ENCODE measurements at places on chromosomes 3 and 15. TPM values are rescaled to one million over a fixed set of nuclear protein-coding genes. Genes with fewer than 3 reads are reported as not detected.
A peak's percentile ranks its signal among the peaks of the same experiment; 100 is the strongest.

- H3K27me3 ChIP-seq: no peaks in the 10 kb centered on the region
- H3K4me3 ChIP-seq: peak overlapping the region; percentile 5
- H3K27ac ChIP-seq: peak overlapping the region; percentile 87
- peaks cover 100% of the 10 kb centered on the region for H3K4me1 ChIP-seq
- DNase-seq: no peak
These were observed 18.6 kb downstream of the PDIA5 start for GRCh38 chr3:123085293-123085931.

Gene RAB5A
- total RNA-seq: 70.6 TPM

- no peaks in the 10 kb centered on the region for H3K36me3 ChIP-seq
- H3K4me3 ChIP-seq: no peak overlapping the region
- H3K27me3 ChIP-seq: no peaks in the 10 kb centered on the region
- no peak for DNase-seq
These were observed 45.4 kb upstream of the UBE2E1 start for GRCh38 chr3:23760325-23760724.

DNA sequence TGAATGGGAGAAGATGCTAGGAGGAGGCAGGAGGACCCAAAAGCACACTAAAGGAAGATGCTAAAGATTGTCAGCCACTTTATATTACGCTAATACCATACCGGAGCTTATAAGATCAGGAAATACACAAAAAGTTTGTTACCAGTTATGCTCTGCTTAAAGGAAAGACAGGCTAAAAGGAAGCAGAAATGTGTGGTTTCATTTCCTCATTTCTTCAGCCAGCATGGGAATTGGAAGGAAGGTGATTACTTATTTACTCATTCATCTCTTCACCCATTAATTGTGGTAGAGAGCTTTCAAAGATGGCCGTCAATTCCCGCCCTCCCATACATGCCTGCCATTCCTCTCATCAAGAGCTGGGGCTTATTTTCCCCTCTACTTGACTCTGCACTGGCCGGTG is 26.7 kb upstream of the TMEM158 start:
- no peaks in the 10 kb centered on the region for H3K27me3 ChIP-seq
- no peak overlapping the region for H3K27ac ChIP-seq
- H3K4me1 ChIP-seq: no peaks in the 10 kb centered on the region
- DNase-seq: no peak
- no peak overlapping the region for H3K4me3 ChIP-seq

- no peaks in the 10 kb centered on the region for H3K4me1 ChIP-seq
- no peaks in the 10 kb centered on the region for H3K36me3 ChIP-seq
- no peak overlapping the region for H3K4me3 ChIP-seq
- no peak for DNase-seq
These were observed 285.1 kb downstream of the CHL1 start for GRCh38 chr3:481680-482079.

GRCh38 chr3:53122933-53123305 is 7.3 kb downstream of the RFT1 start:
- no peaks in the 10 kb centered on the region for H3K27me3 ChIP-seq
- no peak overlapping the region for H3K27ac ChIP-seq
- H3K4me3 ChIP-seq: no peak overlapping the region

GRCh38 chr3:21647961-21648360 is 103.0 kb downstream of the ZNF385D start:
- H3K4me3 ChIP-seq: no peak overlapping the region
- H3K36me3 ChIP-seq: no peaks in the 10 kb centered on the region
- no peak for DNase-seq
- H3K4me1 ChIP-seq: peaks cover 6% of the 10 kb centered on the region
- peaks cover 5% of the 10 kb centered on the region for H3K27me3 ChIP-seq

- DNase-seq: no peak
- no peak overlapping the region for H3K27ac ChIP-seq
- no peak overlapping the region for H3K4me3 ChIP-seq
These were observed 66.5 kb upstream of the SNTN start for GRCh38 chr3:63585927-63586326.

- peaks cover 7% of the 10 kb centered on the region for H3K4me1 ChIP-seq
- no peaks in the 10 kb centered on the region for H3K27me3 ChIP-seq
- DNase-seq: no peak
- H3K4me3 ChIP-seq: no peak overlapping the region
These were observed 1010.6 kb downstream of the ROBO2 start for GRCh38 chr3:78050276-78051065.

GRCh38 chr3:152302521-152303021 is 33.8 kb downstream of the MBNL1 start:
- DNase-seq: no peak
- peak overlapping the region; percentile 90 for H3K27ac ChIP-seq
- H3K4me1 ChIP-seq: peaks cover 77% of the 10 kb centered on the region
- H3K27me3 ChIP-seq: no peaks in the 10 kb centered on the region
- peak overlapping the region; percentile 44 for H3K4me3 ChIP-seq

DNA sequence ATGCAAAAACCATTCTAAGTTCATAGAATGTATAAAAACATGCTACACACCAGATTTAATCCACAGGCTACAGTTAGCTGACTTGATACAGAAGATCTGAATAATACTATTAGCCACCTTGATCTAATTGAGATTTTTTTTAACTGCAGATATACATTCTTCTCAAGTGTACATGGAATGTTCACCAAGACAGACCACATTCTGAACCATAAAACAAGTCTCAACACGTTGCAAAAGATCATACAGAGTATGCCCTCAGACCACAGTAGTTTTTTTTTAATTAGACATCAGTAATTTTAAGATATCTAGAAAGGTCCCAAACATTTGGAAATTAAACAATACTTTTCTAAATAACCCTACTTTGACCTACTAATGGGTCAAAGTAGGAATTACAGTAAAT is 83.3 kb downstream of the FGF7 start:
- H3K4me3 ChIP-seq: no peak overlapping the region
- peaks cover 4% of the 10 kb centered on the region for H3K27me3 ChIP-seq
- H3K36me3 ChIP-seq: peaks cover 1% of the 10 kb centered on the region
- no peak overlapping the region for H3K27ac ChIP-seq

- DNase-seq: no peak
- no peaks in the 10 kb centered on the region for H3K36me3 ChIP-seq
- H3K4me3 ChIP-seq: no peak overlapping the region
- H3K4me1 ChIP-seq: peaks cover 38% of the 10 kb centered on the region
- no peaks in the 10 kb centered on the region for H3K27me3 ChIP-seq
These were observed 86.6 kb downstream of the LINGO1 start for GRCh38 chr15:77546050-77546501.

DNA sequence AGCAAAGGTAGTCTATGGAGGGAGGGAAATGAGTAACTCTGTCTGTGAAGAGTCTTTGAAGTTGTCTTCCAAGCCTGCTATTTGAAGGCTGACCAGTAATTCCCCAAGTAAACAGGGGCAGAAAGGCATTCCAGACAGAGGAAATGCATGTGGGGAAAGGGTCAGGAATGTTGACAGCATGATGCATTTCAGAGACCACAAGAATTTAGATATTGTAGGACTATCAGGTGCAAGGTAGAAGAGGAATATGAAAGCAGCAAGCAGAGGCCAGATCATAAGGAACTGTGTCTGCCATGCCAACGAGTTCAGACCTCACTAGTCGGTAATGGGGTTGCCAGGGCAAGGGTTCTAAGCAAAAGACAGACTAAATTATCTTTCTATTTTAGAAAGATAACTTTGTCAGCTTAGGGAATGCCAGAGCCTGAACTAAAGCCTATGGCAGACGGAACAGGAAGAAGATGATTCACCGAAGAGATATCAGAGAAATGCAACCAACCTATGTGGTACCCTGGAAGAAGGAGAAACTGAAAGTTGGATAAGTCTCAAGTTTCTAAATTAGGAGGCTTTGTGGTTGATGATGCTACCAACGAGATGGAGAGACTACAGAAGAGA is 327.0 kb upstream of the RORA start:
- peaks cover 9% of the 10 kb centered on the region for H3K27me3 ChIP-seq
- H3K4me3 ChIP-seq: no peak overlapping the region
- no peak overlapping the region for H3K27ac ChIP-seq
- no peak for DNase-seq
- H3K36me3 ChIP-seq: no peaks in the 10 kb centered on the region

GRCh38 chr3:117104381-117104780 is 394.8 kb downstream of the TUSC7 start:
- peaks cover 28% of the 10 kb centered on the region for H3K4me1 ChIP-seq
- DNase-seq: no peak
- H3K4me3 ChIP-seq: no peak overlapping the region

Gene TMEM87A
- total RNA-seq: 48.4 TPM

GRCh38 chr15:62142736-62143135 is 22.3 kb downstream of the C2CD4B start:
- no peak for DNase-seq
- H3K27ac ChIP-seq: no peak overlapping the region
- no peak overlapping the region for H3K4me3 ChIP-seq
- peaks cover 2% of the 10 kb centered on the region for H3K27me3 ChIP-seq
- H3K4me1 ChIP-seq: peaks cover 10% of the 10 kb centered on the region
- no peaks in the 10 kb centered on the region for H3K36me3 ChIP-seq

Gene ZDHHC3
- 60.3 TPM for total RNA-seq

Gene CCDC80
- total RNA-seq: 1,574 TPM

DNA sequence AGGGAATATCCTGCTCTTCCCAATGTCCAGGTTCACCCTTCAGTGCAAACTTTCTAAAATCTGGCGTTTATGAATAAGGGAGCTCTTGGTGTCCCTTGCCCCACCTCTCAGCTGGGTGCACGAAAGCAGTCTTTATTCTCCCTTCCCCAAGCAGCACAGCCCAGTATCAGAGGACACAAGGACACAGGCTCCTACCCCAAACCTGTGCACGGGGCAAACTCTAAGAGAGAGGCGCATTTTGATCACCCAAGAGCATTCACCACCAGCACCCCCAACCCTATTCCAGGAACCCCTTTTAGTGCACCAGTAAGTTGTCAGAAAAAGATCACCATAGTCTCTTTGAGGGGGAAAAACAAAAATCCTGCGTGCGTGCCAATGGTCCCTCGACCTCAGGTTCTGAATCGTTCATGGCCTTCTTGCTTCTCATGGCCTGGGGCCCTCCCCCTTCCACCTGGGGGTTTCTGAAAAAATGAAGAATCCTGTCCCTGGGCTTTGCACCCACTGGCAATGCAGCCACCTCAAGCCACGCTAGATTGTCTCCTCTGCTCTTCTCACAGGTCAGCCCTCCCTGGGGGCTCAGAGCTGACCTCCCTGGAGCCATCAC is 78.9 kb downstream of the FAM174B start:
- no peak overlapping the region for H3K27ac ChIP-seq
- H3K4me1 ChIP-seq: no peaks in the 10 kb centered on the region
- no peak for DNase-seq
- H3K27me3 ChIP-seq: peaks cover 57% of the 10 kb centered on the region
- no peaks in the 10 kb centered on the region for H3K36me3 ChIP-seq

Gene WWTR1
- total RNA-seq: 111 TPM

GRCh38 chr15:45084163-45084562 is 29.8 kb downstream of the DUOX2 start:
- H3K4me1 ChIP-seq: no peaks in the 10 kb centered on the region
- DNase-seq: no peak
- no peak overlapping the region for H3K4me3 ChIP-seq
- H3K27ac ChIP-seq: no peak overlapping the region
- peaks cover 42% of the 10 kb centered on the region for H3K27me3 ChIP-seq
- H3K36me3 ChIP-seq: no peaks in the 10 kb centered on the region

Gene PXYLP1
- total RNA-seq: 40.2 TPM

Gene KBTBD13
- total RNA-seq: not detected

DNA sequence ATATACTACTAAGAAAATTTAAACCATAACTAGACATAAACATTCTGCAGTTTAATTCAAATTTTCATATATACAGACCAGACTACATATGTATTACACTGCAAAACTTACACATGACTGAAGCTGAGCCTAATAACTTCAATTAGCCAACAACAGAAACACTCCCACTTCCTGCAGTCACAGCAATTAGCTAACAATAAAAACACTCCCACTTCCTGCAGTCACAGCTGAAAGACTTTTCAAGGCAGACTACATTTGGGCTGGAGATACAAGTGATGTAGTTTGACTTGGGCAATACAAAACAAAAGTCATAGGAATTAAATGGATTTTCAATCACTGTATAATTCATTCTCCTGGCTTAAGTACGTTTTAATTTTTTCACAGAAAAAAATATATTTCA is 10.3 kb downstream of the TM2D3 start:
- peaks cover 23% of the 10 kb centered on the region for H3K36me3 ChIP-seq
- H3K4me3 ChIP-seq: no peak overlapping the region
- peaks cover 11% of the 10 kb centered on the region for H3K4me1 ChIP-seq
- H3K27me3 ChIP-seq: no peaks in the 10 kb centered on the region

GRCh38 chr3:6354653-6355052 is 506.3 kb upstream of the GRM7 start:
- no peak overlapping the region for H3K4me3 ChIP-seq
- no peak for DNase-seq
- H3K27me3 ChIP-seq: no peaks in the 10 kb centered on the region
- no peaks in the 10 kb centered on the region for H3K4me1 ChIP-seq
- H3K36me3 ChIP-seq: no peaks in the 10 kb centered on the region
- H3K27ac ChIP-seq: no peak overlapping the region

Gene SNTN
- total RNA-seq: not detected

DNA sequence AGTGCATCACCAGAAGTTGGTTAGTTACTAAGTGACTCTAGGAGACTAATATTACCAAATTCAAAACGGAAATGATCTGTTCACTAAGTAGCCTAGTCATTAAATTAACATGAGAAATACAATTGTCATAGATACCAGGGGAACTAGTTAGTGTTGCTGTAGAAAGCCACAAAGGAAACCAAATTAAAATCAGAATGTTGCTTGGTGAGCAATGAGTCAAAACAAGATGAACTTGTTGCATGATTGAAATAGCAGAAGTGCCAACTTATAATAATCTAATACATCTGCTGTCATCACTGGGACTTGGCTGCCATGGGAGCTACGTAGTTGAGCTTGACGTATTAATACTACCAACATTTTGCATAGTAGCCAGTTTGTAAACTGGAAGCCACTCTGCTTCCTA is 458.1 kb downstream of the DIPK2A start:
- no peak overlapping the region for H3K4me3 ChIP-seq
- no peaks in the 10 kb centered on the region for H3K36me3 ChIP-seq
- no peaks in the 10 kb centered on the region for H3K4me1 ChIP-seq
- peaks cover 2% of the 10 kb centered on the region for H3K27me3 ChIP-seq

DNA sequence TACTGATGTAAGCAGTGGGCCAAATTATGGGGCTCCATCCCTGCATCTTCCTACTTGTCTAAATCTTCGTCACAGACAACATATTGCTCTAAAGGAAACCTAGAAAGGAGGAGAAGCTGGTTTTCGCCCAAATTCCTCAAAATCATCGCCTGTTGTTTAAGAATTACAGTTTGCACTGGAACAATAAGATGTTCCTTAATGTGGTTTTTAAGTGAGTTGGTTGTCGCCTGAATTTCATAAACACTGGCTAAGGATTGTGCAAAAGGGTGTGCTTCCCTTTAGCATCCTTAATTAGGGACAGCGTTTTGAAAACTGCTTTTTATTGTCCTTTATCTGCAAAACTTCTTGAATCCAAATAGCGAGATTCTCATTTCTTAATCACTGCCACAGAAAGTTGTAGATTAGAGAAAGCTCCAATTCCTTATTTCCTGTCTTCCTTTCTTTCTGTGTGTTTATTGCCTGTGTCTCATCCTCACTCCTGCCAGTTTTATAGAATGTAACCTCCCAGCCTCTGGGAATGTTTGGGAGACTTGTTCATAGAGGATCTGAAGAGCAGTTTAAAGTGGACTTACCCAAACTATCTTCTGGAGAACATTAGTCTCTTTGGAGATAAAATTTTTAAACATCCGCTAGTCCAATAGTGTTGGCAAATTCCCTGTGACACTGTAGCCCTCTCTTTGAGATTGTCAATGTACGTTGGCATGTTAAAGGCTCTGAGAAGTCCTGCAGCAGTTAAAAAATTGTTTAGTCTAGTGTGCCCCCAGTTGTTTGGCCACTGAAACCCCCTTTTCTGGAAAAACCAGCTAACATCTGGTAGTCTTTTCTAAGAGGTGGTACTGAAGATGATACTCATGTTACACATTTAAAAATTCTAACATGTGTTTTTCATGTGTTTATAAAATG is 50.4 kb downstream of the FLNB start:
- no peaks in the 10 kb centered on the region for H3K27me3 ChIP-seq
- peak overlapping the region; percentile 89 for H3K27ac ChIP-seq
- DNase-seq: no peak
- peaks cover 48% of the 10 kb centered on the region for H3K4me1 ChIP-seq

Gene MITF
- total RNA-seq: 5.2 TPM
